ENCODE measurements at places on chromosomes 3 and 15.
A peak's percentile ranks its signal among the peaks of the same experiment; 100 is the strongest.

- DNase-seq, result no peak
These were observed 4.6 kb downstream of the ANXA2 start for GRCh38 chr15:60392986-60393790.

DNA sequence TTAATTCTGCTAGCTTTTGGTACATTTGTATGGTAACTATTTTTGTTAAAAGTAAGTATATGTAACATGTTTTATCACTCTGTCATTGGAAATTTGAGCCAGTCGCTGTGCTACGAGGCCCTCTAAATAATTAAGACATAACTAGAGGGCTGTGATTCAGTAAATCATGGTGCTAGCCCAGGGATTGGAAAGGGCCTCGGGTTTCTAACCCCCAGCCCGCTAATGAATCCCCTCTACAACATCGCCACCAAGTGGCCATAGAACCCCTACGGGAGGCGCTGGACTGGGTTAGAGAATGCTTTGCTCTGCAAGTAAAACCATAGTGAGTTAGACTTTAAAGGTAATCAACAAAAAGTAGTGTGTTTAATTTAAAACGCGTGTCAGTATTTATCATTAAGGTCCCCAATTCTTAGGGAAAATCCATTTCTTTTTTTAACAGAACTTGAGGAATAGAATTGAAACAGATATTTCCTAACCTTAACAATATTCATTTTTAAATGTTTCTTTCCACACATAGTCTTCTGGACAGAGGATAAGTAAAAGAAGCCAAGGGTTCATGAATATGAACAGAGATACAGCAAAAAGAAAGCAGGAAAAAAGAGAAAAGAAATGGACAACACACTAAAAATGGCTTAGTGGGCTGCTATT is 744.7 kb downstream of the EPHA3 start:
- peak; percentile 11 for DNase-seq

- DNase-seq, result no peak
These were observed 30.5 kb downstream of the TNK2 start for GRCh38 chr3:195877767-195878423.

DNA sequence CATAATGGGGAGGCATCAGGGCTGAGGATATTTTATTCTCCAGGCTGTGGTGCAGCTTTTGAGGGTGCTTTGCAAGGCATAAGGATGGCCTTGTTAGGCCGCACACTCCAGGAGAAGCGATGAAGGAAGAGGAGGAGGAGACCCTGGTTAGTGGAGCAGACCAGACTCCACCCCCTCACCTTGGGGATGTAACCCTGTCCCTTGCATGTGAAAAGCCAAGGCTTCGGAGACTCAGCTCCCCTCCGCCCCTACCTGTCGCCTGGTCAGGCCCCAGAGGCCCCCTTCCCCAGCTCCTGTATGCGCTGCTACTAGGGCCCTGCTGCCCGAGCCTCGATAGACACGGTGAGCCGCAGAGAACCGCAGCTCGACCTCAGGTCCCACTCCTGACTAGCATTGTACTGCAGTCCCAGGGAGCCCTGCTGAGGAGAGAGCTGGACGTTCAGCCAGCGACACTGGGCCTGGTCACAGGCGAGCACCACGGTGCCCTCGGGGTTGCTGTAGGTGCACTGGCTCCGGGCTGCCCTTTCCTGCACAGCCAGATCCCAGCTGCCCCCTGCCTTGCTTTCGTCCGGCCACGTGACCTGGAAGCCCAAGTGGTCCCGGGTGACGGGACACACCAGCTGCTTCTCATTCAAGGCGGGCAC is 10.2 kb downstream of the CPN2 start:
- DNase-seq, result no peak

DNA sequence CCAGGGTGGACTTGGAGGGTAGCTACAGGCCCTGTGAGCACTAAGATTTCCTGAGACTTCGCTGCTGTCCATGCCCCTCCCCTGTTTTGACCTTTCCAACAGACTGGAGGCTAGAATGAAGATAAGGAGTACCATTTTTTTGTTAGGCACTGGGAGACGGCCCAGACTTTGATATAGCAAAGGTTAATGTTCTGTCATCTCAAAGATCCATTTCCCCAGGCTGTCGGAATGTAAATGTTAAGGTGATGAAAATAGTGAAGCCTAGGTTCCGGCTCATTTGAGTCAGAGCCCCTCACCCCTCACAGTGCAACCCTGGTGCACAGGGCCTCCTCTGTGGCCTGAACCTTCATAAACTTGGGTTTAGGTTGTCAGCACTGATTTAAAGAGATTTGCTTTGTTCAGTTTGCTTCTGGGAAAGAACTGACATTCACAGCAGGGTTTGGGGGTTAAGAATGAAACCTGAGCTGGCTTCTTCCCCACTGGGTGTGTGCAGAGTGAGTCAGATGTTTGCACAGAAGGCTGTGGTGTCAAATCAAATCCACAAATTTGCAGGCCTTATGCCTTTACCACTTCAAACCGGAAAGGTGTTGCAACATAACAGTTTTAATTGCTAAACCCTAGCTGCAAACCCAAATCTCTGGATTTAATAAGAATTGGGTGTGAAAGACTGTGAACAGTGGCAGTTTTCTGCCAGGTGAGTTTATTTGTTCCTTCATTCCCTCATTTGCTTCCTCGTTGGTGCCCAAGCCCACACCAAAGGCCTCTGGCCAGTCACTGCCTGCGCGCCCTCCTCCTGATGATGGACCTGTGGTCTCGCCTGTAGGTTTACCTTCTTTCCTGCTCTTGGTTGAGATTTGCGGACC is 20.6 kb upstream of the KCTD6 start:
- no peak for DNase-seq

DNA sequence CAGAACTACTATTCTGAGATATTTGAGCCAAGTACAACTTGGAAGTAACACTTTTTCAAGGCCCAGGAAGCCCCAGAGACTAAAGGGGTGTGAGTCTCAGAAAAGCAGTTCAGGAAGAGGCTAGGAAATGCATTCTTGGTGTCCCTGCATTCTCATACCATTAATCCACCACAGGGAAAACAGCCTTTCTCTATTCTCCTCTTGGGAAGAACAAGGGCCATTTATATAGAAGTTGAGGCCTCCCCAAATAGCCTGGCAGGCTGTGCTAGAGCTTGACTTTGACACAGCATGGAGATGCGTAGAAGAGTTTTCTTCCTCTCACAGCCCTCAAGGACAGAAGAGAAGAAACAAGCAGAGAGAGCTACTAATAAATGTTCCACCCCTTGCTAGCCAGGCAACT is 5.5 kb upstream of the NR2C2 start:
- DNase-seq, result no peak

GRCh38 chr3:105385819-105386508 is 19.3 kb downstream of the ALCAM start:
- DNase-seq, result no peak

GRCh38 chr15:29424118-29424517 is 154.5 kb upstream of the NSMCE3 start:
- no peak for DNase-seq

- DNase-seq, result no peak
These were observed 135.1 kb downstream of the TBL1XR1 start for GRCh38 chr3:177062052-177062732.

DNA sequence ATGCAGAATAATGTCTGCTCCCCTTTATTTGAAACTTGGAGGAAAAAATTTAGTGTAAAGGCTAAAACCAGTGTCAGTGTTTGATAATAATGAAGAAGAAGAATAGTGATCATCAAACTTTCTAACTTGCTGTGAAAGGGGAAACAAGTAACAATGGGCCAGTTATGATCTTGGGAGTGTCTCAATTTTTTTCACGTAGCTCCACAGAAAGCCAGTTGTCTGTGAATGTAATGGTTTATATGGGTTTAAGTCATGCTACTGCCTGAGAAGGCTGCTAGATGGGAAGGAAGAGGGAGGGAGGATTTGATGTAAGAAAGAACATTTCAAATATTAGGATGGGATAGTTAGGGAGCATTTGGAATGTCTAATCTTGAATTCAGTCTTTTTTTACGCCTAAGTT is 21.1 kb upstream of the SSR3 start:
- no peak for DNase-seq

DNA sequence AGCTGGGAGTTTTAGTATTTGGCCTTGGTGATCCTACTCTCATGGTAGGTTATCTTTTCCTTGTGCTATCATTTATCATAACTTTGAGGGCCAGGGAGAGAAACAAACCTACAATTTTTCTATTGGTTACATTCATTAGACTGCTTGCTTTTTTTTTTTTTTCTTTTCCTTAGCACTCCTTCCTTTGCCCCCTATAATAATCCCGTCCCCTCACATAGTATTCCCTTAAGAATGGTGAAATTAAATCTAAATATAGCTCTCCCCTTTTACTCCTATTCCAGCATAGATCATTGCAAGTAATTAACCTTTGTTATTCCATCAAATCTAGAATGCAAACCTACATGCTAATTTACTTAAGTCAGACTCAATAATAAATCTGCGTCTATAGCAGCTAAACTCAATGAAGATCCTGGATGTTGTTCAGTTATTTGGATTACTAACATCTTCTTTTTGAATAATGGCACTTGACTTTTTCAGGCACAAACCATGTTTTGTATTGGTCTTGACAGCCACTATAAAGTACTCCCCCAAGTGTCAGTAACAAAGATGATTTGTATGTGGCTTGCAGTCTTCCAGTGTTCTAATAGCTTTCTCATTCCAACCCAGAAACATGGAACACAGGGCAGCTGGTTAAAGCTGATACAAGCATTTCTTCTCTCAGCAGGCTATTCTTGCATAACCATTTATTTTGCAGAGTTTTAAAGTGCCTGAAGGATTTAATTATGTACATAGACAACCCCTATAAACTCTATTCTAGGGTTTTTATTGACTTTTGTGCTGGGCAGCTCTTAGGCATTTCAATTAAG is 420.6 kb downstream of the MECOM start:
- DNase-seq, result no peak

DNA sequence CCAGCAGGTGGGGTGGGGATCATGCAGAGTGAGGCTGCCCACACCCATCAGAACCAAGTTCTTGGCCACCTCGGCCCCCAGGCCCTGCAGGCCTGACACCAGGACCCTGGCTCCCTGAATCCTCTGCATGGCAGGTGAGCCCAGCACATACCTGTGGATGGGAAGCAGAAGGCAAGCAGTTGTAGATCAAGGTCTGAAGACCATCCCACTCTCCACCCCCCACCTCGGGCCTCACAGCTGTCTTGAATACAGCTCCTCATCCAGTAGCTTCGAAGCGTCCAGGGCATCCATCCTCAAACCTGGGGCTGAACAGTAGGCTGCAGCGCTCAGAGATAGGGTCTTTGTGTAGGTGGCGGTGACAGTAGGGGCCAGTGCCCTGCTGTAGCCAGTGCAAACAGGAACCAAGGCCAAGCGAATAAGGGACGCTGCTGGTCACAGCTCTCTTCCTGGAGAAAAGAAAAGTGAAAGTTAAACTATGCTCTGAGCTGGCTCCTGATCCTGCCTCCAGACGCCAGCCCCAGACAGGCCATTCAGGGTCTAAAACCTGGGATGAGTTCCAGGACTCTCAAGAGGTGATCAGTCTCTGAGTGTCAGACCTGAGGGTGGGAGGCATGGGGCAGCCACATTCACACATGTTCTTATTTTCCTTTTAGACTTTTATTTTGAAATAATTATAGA is at the start of gene UBA7:
Gene UBA7, minus strand, starts transcription at position 457 of the 678 bp plus-strand sequence. Its CDS starts 166 bp downstream, at position 291.
- peak; percentile 14 for DNase-seq

DNA sequence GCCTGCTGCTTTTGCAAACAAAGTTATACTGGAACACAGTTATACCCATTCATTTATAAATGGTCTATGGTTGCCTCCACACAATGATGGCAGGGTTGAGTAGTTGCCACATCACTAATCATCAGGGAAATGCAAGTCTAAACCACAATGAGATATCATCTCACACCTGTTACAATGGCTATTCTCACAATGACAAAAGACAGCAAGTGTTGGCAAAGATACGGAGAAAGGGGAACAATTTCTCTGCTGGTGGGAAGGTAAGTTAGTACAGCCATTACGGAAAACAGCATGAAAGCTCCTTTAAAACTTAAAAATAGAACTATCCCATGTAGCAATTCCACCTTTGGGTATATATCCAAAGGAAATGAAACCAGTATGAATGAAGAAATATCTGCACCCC is 261.4 kb downstream of the TJP1 start:
- DNase-seq, result no peak

- no peak for DNase-seq
These were observed 18.7 kb downstream of the ISG20 start for GRCh38 chr15:88657326-88658069.

- DNase-seq, result no peak
These were observed 54.8 kb downstream of the SRGAP3 start for GRCh38 chr3:9194509-9195184.

DNA sequence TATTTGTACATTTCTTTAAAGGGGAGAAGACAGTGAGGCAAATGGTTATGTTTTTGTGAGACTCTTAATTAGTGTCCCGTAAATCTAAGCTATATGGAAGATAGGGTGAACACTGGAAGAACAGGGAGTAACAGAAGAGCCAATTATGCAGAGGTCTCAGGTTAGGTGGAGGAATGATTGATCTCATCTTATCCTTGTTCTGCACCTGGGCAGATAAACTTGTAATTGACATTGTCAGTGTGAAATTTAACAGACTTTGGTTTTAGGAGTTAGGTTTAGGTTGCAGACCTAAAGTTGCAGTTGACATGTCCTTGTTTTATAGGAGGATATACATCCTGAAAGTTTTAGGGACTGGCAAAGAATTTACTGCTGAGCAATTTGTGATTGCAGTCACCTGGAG is 3.1 kb upstream of the TWF2 start:
- DNase-seq, result no peak

Measured in C1 segment of cervical spinal cord (tissue), 14 donors.